NCI-H2081 (cell line): ENCODE measurements at places on chromosomes 13 and 19.

DNA sequence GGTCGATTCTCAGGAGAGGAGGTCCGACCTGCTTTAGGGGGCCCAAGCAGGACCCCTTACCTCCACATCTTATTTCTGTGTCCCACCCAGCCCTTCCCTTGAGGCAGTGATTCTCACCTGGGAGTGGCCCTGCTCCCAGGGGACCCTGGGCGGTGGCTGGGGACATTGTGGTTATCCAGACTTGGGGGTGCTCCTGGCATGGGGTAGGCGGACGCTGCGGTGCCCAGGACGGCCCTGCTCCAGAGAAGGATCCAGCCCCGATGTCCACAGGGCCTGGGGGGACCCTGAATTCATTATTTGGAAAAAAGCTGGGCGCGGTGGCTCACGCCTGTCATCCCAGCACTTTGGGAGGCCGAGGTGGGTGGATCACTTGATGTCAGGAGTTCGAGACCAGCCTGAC, 84.4 kb downstream of the GADD45B start:
- no peak for DNase-seq

DNA sequence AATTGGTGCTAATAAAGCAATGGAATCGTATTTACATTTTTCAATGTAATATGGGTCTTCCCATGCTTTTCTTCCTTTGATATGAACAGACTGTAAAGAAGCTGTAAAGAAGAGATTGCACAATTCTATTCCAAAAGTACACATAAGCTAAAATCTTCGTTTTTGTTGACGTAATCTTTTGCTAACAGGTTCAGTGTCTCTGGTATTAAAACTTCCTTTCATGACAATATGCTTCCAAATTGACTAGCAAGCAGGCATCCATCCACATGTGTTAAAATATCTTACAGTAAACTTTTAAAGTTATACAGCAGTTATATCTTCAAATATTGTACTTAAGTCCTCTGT, 19.3 kb upstream of the SGCG start:
- DNase-seq, result no peak

- no peak for DNase-seq
Observed at GRCh38 chr13:71213252-71213821, 653.7 kb downstream of the DACH1 start.

- DNase-seq, result no peak
Observed at GRCh38 chr19:3269916-3270671, 45.6 kb downstream of the CELF5 start.

DNA sequence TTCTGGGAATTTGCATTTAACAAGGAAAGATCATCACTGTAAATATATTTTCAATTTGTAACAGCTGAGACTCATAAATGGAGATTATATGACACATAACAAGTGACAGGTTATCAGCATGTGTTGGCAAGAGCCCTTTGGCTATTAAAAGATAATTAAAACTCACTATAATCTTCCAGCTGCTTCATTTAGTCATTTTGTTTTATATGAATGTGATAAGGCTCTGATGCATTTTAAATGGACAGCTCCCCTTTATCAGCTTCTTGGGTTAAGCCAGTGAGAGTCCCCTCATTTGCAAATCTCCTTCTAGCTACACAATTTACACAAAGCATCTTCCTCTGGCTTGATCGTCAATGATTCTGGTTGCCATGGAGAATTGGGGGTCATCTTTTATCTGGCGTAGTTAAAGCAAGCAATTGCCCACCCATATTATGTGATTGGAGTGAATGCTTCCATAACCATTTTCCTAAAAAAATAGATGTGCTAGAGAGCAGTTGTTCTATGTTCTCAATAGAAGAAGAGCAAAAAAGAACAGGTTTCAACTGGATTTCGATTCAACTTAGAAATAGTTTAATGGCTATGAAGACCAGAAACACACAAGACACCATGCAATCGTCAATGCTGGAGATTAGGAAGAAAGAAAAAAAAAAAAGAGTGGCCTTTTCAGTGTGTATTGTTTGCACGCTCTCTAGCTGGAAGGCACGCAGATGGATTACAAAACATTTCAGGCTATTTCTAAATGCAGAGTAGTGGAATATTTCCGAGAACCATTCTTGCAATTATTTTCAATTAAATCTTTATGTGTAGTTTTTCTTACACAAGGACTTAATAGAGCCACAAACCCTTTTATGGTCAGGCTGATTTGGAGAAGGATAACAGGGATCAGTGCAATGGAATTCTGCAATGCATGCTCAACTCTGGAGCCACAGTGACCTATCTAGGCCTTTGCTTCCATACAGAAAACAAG, 27.4 kb downstream of the STARD13 start:
- DNase-seq, result no peak

DNA sequence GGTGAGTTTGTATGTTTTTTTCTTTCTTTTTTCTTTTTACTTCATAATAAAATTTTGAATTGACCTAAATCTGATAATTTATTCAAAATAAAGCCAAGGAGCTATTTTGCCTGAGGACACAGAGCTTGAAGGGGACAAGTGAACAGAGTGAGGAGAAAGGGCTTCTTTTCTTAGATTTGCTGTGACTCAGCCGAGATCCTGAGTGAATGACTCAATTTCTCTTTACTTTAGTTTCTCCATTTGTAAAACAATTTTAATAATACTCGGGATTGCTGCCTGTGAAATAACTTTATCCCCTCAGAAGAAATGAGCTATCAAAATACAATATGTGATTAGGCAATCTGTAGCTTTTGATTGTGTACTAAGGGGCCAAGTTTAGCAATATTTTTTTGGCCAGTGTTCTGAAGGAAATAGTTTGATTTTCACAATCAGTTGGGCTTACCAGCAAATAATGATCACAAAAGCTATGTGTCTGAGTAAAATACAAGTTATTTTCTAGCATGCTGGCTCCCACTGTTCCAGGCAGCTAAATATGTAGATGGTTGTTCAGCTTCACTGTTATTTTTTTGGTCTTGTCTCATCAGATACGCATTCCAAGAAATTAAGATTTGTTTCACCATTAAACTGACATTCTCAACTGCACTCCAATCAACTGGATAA, 437.5 kb downstream of the FGF9 start:
- DNase-seq, result no peak

- DNase-seq, result no peak
Observed at GRCh38 chr13:63774133-63774532, 2358.5 kb upstream of the PCDH20 start.

DNA sequence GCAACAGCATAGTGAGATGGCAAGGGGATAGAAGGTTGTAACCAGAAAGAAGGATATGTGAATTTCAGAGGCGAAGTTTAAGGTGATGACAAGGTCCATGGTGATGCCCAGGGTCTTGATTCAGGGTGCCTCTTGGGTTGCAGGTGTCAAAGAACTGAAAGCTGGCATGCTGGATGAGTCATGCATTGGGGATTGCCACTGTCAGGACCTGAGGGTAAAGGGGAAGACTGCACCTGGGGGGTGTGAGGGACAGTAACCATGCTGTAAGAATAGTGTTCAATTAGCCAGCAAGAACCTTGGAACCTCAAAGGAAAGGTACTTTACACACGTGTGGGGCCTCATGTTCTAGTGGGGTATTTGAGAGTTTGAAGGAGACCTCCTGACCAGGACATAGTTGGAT, 279.6 kb downstream of the SLC7A1 start:
- DNase-seq, result no peak

DNA sequence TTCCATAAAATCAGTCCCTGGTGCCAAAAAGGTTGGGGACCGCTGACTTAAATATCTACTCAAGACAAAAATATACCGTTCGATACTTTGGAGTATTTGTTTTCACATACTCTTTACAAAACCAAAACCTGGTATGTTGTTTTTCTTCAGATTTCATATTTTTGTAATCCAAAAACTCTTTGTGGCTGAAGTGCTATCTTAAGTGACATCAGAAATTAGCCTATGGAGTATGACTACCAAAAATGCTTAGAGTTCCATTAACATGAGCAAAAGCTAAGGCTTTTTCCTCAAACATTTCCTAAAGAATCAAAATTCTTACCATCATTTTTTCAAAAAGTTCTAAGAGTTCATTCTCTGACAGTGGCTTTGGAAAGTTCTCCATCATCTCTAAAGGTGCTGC, 52.0 kb downstream of the DIAPH3 start:
- no peak for DNase-seq

DNA sequence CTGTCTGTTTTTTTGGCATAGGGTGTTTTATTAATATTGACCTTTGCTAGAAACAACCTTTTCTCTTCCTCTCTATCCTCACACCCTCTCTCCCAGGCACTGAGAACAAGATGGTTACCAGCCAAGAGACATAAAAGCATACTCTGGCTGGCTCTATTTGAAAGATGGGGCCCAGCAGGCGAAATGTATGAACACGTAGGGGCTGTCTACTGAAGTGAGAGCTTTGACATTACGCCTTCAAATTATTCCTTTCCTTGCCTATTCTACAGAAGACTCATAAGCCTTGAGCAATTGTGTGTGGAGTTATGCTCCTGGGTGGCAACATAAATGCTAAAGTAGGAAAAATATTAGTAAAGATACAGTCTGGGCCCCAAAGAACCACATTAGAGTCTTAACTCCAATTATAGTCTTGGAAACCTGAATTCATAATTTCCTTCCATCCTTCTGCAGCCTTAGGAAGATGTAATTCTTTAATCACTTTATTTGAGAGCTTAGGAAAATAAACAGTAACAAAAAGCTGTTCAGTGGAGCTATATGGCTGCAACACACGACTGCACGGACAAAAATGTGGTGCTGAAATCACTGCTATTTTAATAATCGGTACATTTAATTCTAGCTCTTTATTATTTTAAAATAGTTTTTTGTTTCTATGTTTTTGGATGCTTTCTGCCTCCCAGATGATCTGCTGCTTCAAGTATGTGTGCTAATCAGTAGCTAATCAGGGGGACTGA, 122.3 kb upstream of the RNF113B start:
- no peak for DNase-seq

DNA sequence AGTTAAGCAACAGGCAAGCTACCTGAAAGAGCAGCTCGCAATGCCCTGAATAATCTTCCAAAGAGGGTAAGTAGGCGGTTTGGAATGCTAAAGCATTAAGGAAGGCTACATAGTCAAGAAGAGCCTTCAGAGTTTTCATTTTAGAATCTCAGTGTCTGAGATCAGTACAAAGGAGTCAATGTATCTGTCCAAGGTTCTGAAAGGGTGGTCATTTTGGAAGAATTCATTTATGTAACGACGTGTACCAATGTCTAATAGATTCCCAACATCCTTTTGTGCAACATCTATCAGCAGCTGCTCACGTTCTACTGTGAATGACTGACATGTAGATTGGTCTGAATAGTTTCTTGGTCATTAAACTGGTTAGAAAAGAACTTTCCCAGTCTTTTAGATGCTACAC, 15.2 kb downstream of the ZNF665 start:
- no peak for DNase-seq

DNA sequence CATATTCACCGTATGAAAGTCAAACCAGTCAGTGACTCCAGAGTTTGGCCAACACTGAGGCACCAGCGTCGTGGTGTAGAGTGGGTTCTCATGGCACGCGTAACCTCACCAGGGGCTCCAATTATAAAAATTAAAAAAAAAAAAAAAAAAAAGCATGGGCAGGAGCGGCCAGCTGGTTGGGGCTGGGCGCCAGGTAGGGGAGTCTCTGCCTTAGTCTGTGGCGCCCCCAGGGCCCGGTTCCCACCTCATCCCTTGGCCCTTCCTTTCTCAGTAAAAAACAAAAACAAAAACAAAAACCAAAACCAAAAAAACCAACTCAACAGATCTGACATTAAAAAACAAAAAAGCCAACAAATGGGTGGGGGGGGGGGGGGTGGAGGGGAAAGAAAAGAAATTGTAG, 4.6 kb upstream of the EPHX3 start:
- no peak for DNase-seq

DNA sequence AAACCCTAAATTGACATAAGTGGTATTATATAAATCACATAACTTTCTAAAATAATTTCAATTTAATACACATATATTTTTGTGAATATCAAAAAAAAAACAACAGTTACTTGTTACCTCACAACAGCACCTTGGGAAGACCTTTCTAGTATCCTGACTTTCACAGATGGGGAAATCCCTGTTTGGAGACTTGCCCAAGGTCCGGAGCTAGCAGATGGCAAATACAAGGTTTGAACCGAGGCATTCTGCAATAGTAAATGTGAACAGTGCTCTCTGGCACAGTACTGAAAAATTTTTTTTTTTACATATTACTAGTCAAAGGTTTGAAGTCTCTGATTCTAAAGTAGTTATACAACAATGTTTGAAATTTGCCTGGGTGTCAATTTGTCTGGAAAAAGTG, 104.5 kb downstream of the SUCLA2 start:
- DNase-seq, result no peak

GRCh38 chr13:102909971-102910370, 64.1 kb downstream of the ERCC5 start:
- no peak for DNase-seq

DNA sequence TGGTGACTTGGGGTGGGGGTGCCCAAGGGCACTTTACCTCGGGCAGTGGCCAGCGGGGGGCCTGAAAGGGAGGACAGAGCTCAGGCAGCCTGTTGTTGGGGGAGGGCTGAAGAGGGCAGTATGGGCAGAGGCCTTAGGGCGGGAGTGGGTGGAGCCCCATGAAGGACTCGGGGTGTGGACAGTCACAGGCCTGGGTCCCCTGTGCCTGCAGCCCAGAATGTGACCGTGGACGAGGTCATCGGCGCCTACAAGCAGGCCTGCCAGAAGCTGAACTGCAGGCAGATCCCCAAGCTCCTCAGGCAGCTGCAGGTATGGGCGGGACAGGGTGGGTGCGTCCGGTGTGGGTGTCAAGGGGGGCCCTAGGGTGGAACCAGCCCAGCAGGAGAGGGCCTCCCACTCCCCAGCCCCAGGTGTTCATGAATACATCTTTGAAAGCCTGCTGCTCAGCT, 22.5 kb downstream of the NKPD1 start:
- DNase-seq, result no peak

DNA sequence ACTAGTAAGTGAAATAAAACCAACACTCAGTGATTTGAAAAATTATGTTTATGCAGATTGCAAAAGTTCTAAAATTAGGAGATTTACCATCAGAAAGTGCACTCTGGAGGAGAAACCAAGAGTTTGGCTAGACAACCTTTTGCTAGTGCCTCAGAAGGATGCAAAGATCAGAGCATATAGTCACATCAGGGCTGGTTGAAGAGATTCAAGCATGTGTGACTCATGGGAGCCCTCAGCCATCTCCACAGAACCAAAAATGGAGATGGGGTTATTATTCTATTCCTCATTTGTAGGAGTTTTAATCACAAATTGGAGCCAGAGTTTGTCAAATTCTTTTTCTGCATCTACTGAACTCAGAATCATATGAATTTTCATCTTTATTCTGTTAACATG, 32.9 kb upstream of the OXGR1 start:
- no peak for DNase-seq

DNA sequence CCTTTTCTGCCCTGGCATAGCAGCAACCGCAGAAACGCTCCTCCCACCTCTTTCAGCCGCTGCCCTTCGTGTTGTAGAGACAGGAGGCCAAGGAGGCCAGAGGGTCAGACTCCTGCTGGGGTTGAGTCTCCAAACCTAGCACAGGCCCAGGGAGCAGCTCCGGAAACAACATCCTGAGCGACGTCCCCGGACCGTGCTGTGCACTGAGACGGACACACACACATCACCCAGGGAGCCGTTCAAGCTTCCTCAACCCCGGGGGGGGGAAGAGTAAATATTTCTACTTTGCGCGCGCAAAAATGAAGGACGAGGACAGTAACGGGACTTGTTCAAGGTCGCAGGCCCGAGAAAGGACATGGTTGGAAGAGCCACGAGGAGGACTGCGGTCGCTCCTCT, 657 bp downstream of the ZNF550 start:
- DNase-seq, result no peak
